ENCODE measurements at places on chromosomes 11 and 22.

DNA sequence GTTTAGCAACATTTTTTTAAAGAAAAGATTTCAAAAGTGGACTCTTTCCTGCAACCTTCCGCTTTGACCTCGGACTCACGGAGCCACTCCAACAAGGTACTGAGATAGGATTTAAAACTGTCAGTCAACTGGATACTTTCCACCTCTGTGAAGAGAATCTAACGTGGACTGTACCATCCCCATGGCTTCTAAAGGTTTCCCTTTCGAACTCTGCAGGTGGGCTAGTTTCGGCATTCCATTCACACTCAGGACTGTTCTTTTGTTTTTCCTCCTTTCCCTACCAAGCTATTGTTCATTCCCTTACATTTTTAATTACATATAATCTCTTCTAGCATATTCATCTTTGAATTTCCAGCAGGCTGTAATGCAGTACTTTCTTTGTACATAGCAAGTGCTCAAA is 88.5 kb upstream of the AKIP1 start:
- DNase-seq = no peak

GRCh38 chr11:60876168-60876485 is 8.8 kb downstream of the ZP1 start:
- DNase-seq = no peak

GRCh38 chr11:74318241-74318932 is 6.9 kb upstream of the P4HA3 start:
- no peak for DNase-seq

DNA sequence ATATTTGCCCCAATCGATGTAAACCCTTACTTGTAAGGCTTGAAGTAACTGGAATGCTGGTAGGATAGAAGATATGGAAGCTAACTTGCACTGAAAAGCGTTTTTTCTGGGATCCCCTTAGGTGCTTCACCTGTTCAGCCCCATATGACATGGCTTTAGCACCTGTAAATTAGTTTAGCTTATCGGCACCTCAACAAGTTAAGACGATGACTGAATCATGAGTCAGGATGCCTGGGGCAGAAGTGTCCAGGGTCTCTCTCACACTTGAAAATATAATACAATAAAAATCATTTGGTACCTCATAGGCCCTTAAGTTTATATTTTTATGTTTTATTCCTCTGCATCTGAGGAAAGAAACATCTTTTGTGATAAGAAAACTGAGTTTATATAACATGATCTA is 409.2 kb upstream of the LRRC4C start:
- no peak for DNase-seq

DNA sequence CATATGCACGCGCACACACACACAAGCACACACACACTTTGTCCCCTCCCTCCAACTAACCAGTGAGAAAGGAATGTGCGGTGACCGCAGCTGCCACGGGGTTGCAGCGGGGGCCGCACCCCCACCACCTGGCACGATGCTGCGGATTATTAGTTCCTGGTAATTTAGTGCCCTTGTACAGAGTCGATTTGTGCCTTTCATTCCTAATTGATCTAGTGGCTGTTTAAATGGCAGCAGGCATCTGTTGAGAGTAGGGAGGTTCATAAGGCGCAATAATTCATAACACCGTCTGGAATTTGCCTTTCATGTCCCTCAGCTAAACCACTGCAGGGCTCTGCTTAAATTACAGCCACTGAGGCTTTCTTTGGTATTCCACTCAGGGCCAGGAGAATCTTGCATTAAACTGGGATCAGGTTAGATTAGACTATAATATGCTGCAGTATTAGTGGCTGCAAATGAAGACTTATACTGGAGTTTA is 113.7 kb downstream of the FEZ1 start:
- no peak for DNase-seq

DNA sequence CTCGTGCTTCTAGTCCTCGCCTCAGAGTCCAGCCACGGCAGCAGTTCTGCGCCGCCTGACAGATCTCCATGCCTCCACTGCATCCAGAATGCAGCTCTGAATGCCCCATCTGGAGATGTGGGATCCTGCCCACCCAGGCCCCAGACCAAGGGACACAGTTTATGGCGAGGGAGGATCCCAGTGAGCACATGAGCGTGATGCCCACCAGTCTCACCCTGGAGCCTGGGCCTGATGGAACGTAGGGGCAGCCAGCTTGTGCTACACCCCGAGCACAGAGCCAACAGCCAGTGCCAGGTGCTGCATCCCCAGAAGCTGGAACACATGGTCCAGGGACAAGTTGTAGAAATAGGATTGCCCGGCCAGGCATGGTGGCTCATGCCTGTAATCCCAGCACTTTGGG is 10.4 kb downstream of the IGLL1 start:
- no peak for DNase-seq

GRCh38 chr11:110752890-110753289 is 40.7 kb upstream of the ARHGAP20 start:
- no peak for DNase-seq

- no peak for DNase-seq
Measured at GRCh38 chr11:22688914-22689313, 22.5 kb downstream of the GAS2 start.

GRCh38 chr11:118045191-118045590 is 31.7 kb upstream of the TMPRSS4 start:
- no peak for DNase-seq

DNA sequence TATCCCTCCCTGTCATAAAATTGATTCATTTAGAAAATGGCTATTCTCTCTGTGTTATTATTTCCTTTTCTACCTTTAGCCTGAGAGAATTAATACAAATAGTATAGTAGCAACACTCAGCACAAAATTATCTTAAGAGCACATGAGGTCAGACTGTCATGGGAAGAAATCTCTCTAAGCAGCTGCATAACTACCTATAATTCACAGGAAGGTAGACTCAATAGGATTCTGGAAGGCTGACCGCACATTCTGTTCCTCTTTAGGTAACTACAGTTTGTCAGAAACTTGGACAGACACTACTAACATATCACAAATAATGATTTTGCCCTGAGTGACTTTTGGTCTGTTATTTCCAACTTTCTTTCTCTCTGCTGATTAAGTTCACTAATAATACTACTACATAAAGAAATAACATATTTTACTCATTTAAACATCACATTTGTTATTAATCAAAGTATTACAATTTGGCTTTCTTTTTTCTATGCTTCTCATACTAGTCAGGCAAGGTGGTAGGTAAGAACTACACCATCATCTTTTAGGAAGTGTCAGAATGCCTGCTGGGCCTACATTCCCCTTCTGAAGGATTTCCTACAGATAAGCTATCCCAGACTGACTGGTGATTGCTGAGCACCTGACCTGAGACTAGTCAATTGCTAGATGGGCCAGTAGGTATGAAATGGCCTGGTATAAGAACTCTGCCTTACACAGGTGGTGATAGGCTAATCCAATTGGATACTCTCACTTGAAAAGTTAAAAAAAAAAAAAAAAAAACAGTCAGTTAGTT is 325.1 kb downstream of the DLG2 start:
- no peak for DNase-seq

- DNase-seq = peak; percentile 8
Measured at GRCh38 chr11:79092791-79093353, 348.0 kb downstream of the TENM4 start.

GRCh38 chr11:86303257-86303656 is 1.2 kb downstream of the HIKESHI start:
- DNase-seq = no peak

DNA sequence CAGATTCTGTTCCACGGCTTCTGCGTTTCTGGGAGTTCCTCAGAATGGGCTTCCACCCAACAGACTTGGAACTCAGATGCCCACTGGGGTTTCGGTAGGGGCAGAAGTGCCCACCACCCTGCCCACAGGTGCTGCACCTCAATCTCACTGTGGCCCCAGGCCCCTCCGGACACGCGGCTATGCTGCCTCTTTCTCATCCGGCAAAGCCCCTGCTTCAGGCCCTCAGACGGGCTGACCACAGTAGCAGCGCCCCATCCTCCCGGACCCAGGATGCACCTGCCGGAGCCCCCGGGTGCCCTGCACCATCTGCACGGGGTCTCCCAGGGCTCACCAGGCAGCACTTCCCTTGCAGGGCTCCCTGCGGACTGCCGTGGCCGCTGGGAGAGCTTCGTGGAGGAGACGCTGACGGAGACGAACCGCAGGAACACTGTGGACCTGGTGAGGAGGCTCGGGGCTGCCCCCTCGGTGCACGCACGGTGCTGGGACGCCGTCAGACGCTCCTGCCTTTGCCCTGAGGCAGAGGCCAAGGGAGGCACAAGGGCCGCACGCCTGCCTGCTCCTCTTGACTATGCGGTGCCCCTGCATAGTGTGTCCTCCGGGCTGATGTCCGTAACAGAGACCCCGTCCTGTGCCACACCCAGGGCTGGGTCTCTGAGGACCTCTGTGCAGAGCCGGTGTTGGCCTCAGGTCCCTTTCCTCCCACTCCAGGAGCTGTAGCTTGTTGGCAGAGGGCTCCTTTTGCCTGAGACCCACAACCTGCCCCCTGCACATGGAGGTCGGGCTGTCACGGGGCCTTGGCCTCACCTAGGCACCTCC is 38.6 kb downstream of the SBF1 start:
- DNase-seq = no peak

- no peak for DNase-seq
Measured at GRCh38 chr11:46438211-46438610, 46.6 kb upstream of the CHRM4 start.

- peak; percentile 18 for DNase-seq
Measured at GRCh38 chr11:367956-368413, 1.3 kb upstream of the B4GALNT4 start.

DNA sequence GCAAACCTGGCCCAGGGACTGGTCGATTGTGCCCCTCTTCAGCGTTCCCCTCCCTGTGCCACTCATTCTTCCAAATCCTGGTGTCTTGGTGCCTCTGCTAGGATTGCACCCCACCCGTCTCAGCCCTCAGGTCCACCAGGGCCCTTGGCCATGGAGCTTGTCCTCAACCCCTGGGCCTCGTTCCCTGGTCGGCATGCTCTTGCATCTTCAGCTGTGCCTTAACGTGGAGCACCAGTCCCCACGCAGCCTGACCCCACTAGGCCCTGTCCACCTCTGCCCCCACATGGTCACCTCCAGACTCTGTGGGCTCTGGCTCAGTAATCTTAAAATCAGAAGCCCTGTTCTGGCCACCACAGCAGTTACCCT is 61.1 kb downstream of the OSBP2 start:
- DNase-seq = no peak

GRCh38 chr11:102559839-102560238 is 29.3 kb upstream of the MMP7 start:
- peak; percentile 36 for DNase-seq

DNA sequence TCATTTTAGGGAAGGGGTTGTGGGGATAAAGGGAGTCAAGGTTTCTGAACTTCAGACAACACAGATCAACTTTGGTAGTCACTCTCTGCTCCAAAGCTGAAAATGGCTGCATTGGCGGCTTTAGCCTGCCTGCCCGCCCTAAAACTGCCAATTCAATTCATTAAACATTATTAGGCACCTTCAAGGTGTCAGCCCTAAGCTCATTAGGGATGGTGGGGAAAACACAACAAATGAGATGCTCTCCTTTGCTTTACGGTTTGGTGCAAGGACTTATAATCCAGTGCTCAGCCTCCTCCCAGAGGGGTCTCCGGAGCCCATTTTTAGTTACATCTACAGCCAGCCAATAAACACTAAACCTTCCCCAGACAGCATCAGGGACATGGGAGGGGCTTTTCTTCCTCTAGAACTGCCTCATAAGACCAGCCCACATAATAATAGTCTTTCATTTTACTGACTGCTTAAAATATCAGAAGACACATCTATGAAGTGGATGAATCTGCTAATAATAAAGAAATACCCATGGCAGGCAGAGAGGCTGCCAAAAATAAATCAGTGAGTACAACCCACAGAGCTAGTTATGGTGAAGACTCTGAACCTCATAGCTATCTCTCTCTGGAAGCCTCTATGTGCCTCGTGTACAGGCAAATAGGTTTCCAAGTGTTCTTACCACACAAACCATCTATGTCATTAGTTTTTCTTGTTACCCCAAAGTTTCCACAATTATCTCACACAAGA is 102.8 kb upstream of the NCAM1 start:
- DNase-seq = no peak

DNA sequence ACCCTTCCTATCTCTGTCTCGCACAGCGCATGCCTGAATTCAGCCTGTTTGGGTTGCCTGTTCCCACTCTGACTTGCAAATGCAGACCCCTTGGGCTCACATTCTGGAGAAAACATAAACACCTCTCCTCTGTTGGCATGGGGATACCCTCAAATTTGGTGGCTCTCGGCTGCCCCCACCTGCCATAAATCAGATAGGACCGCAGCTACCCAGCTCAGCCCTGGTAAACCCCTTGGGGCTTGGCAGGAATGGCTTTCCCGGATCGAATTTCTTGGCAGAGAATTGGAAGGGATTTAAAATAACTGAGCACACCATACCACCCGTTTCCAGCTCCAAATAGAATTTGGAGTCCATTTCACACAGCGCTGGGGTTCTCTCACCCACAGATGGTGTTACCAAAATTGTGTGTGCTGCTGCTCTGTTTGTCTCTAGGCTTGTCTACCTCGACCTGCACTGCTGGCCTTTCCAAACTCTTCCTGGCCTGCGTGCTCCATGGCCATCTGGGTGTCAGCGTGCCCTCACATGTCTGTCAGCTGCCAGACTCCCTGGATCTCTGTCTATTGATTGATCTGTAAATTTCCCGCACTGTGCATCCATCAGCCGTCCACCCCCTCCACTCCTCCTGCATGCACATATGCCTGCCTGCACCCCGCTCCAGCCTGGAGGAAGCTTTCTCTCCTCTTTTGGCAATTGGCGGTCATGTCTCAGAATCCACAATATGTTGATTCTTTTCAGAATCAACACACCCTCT is 134.0 kb downstream of the NTM start:
- DNase-seq = no peak

- DNase-seq = peak; percentile 60
Measured at GRCh38 chr11:14249121-14249963, 109.6 kb downstream of the RRAS2 start.

GRCh38 chr11:133531971-133532651 is at the start of gene OPCML:
OPCML (minus strand) TSS chr11:133532501.
- no peak for DNase-seq

DNA sequence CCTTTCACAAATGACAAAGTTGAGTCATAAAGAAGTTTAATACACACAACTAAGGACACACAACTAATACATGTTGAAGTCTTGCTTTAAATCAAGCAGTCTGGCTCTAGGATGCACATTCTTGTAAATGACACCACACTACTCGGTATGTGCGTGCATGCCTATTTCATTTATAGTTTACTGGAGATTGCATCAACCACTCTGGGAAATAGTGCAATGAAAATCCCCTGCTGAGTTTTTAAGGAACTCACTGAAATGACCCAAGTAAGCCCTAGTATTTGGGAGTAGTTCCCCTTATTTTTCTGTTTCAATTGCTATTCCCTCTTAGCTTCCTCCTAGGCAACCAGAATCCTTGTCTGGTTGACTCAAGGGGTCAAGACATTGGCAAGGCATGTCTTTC is 160.2 kb upstream of the LARGE1 start:
- no peak for DNase-seq

- no peak for DNase-seq
Measured at GRCh38 chr22:42990131-42990838, 24.7 kb downstream of the PACSIN2 start.

DNA sequence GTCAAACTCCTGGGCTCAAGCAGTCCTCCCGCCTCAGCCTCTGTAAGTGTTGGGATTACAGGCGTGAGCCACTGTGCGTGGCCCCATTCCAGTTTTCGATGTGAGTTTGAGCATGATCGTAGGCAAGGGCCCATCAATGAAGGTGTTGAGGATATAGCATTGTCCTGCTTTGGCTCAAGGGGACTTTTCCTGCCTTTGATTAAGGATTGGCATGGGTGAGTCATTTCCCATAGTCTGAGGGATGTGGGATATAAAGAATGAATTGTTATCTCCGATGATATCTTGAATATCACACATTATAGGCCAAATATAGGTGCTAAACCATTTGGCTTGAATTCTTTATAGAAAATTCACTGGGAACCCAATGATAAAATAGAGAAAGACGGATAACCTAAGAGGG is 30.4 kb downstream of the STIM1 start:
- no peak for DNase-seq
